ENCODE measurements at places on chromosomes 7 and 10.

DNA sequence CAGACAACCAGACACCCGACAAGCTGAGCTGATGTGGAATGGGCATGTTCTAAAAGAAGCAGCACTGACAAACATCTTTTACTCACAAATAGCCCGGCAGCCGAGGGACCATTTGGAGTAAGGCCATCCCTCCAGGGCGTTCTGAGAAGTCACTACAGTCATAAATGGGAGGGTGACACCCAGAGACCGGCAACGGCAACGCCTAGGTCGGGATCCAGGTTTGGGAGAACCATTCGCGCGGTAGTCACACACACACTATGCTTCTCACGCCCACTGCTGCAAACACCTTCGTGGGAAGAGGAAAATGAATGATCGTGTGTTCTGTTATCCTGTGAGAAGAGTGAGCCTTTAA lies 9.8 kb downstream of the TNS3 start:
- DNase-seq = no peak

GRCh38 chr10:121155742-121156474 lies 304.7 kb downstream of the WDR11 start:
- DNase-seq = no peak

DNA sequence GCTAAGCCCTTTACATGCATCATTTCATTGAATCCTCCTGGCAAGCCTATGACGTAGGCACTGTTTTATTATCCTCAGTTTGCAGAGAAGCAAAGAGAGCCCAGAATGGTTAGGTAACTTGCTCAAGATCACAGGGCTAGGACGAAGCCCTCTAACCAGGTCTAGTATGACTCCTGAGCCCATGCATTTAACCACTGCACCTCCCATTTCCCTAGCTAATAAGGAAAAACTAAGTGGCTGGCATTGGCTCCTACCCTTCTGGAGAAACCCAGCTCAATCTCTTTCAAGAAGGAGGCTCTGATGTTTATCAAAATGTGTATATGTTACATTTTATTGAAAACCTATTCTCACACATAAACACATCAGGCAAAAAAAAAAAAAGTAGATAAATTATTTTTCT lies 19.8 kb downstream of the MYOF start:
- DNase-seq = no peak

GRCh38 chr10:74863551-74863950 lies 37.2 kb downstream of the KAT6B start:
- DNase-seq = no peak

GRCh38 chr10:96311180-96311715 lies 7.0 kb downstream of the DNTT start:
- no peak for DNase-seq

GRCh38 chr10:22174442-22174841 lies 43.4 kb downstream of the EBLN1 start:
- DNase-seq = no peak

GRCh38 chr7:28395831-28396230 lies 16.5 kb upstream of the CREB5 start:
- DNase-seq = no peak

DNA sequence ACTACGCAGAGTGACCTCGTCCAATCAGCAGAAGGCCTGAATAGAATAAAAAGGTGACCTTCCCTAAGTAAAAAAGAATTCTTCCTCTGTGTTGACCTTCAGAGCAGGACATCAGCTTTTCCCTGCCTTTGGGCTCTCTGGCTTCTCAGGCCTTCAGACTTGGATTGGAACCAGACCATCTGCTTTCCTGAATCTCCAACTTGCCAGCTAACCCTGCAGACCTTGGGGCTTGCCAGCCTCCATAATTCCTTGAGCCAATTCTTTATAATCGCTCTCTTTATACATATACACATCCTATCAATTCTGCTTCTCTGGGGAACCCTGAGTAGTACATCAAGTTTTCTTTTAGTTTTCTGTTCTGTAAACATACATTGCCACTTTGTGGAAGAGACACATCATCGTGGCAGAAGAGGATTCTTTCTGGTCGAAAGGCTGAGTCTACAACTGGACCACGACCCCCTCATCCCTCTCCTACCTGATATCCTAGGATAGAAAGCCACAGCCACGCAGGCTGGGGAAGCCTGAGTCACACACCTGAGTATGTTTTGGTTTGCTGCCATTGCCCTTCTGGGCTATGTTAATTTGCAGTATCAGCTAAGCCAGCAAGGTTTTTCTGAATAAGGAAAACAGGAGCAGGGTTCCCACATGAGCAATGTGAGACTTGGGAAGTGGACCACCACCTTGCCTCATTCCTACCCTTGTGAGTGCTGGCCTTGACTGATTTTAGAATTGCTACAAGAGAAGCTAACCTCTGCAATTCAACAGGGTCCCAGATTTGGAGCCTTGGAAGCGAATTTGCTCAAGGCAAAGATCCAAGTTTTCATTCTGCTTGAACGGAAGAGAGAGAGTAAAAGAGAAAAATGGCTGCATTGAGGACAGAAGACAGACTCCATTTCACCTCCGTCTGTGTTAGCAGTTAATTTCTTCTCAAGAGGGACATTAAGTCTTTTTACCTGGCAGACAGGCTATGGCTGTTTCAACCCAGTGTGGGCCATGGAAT lies 445.2 kb upstream of the FZD8 start:
- no peak for DNase-seq

- no peak for DNase-seq
Measured at GRCh38 chr7:110564246-110564645, 526.7 kb upstream of the LRRN3 start.

- DNase-seq = no peak
Measured at GRCh38 chr7:452791-453455, 66.7 kb downstream of the PDGFA start.

DNA sequence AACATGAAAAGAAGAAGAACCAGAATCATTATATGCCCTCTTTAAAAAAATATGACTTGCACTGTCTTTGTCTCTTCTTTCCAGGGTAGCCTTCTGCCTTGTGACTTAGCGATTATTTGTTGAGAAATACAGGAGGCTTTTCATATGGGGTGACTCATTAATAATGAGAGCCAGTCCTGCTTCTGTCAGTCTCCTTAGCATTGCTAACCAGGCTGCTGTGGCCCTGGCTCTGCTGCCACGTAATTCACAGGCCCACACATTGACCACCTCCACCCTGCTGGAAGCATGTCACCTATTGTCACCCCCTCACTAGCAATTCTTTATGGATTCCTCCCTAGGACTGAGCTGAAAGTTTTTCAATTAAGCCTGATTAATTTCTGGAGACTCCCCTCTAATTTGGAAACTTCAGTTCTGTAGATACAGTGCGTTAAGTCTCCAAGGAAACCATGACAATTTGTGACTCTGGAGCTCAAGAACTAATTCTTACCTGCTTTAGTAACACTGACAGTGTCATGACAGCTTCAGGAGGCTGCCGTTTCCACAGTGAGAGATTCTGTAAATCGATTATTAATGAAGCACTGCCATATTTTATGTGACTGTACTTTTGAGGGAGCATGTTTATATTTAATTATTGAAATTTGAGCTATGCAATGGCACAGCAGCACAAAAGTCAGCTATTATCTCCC lies 267.9 kb upstream of the SP8 start:
- DNase-seq = no peak

DNA sequence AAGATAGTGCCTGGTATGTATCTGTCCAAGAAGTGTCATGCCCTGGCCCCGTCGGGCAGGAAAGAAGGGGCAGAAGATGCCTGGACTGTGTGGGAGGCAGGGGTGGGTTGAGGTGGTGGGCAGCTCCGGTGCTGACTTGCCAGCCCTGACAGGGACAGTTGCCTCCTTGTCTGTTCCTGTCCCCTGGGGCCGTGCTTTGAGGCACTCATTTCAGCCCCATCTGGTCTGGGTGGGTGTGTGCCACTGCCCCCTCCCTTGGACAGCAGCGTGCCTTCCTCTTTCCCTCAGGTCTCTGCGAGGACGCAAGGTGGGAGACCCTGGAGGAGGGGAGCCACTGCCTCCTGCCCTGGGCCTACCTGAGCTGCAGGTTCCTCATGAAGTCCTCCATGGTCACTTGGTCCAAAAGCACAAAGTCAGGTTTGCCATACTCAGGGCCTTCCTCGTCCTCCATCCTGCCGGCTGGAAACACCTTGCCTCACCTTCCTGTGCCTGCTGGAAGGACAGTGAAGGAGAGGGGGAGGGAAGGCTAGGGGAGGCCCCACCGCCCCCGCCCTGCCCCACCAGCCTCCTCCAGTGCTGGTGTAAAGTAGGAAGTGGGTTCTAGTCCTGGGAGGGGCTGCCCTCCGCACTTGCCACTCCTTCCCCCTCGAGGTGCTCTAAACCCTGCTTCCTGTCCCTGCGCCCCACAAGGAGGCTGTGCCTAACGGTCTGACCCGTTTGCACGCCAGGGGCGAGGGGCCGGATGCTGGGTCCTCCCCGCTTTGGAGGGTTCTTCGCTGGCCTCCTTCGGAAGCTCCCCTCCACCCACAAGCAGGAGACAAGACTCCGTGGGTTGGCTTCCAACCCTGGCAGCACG lies at the start of gene MYO1G:
Gene MYO1G, minus strand, starts transcription at position 505 of the 856 bp plus-strand sequence. Its CDS starts 54 bp downstream, at position 451.
- peak; percentile 92 for DNase-seq

Data from GDM1 (cell line).